Lower leg skin (tissue), 4 donors: ENCODE measurements at places on chromosomes 3 and 15. TPM values are rescaled to one million over a fixed set of nuclear protein-coding genes. Genes with fewer than 3 reads are reported as not detected.

GRCh38 chr3:45761831-45762230 lies 34.5 kb downstream of the SLC6A20 start:
- DNase-seq: no peak

- DNase-seq: no peak
Measured at GRCh38 chr3:172836390-172836997, 86.0 kb downstream of the ECT2 start.

DNA sequence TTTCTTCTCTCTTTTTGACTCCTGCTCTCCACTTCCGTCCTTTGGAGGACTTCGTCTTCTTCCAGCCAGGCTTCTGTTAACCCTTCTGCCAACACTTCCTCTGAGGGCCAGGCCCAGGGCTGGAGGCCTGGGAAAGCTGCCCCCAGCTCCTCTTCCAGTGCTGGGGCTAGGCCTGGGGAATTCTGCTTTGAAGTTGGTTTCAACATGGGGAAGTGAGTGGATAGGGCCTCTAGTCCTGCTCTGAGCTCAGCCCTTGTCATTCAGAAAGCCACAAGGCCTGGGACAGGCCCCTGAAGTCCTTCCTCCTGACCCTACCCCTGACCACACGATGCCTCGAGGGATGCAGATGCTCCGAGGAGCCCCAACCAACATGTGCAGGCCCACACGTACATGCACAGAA lies 53.9 kb upstream of the HERC1 start:
- no peak for DNase-seq

- no peak for DNase-seq
Measured at GRCh38 chr3:23979569-23979968, 34.5 kb downstream of the NR1D2 start.

Gene CFAP100
- total RNA-seq: not detected

GRCh38 chr3:112860898-112861297 lies 14.2 kb upstream of the CD200R1L start:
- DNase-seq: no peak

- no peak for DNase-seq
Measured at GRCh38 chr3:155239960-155240359, 53.5 kb downstream of the STRIT1 start.

Gene UCN2
- total RNA-seq: 9.8 TPM
